Suppressor macrophage treated with lipopolysaccharide for 4 hours (primary cell): ENCODE measurements at places on chromosomes 11 and 22.

DNA sequence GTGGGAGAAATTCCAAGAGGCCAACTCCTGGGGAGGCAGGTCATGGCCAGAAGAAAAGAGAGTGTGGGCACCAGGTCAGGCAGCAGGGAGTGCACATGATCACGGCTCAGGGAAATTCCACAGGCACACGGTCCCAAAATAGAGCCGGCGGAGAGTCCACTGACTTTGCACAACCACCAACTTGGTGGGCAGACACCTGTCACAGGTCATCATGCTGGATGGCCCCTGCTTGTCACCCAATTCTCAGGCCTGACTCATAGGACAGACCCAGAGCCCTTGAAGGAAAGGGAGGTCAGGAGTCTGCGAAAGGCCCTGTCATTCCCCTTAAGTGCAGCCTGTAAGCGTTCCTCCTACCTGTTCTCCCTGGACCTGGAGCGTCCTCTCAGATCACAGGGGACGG, 15.8 kb downstream of the APOL2 start:
- no peak for DNase-seq

DNA sequence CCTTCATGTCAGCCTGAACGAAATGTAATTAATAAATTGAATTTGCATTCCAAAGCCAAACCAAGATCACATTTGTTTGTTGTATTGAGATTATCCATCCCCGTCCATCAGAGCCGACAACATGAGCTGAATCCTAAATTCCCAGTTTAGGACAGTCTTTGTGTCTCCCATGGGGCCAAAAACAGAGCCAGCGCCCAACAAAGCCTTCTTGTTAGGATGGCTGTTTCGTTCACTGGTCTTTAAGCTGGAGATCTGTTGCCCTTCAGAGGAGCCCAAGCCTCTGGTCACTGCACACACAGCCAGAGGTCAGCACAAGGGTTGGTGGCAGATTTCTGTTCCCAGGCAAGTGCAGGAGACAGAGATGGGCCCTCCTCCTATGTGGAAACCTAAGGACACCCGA, 25.8 kb downstream of the DSCAML1 start:
- no peak for DNase-seq

DNA sequence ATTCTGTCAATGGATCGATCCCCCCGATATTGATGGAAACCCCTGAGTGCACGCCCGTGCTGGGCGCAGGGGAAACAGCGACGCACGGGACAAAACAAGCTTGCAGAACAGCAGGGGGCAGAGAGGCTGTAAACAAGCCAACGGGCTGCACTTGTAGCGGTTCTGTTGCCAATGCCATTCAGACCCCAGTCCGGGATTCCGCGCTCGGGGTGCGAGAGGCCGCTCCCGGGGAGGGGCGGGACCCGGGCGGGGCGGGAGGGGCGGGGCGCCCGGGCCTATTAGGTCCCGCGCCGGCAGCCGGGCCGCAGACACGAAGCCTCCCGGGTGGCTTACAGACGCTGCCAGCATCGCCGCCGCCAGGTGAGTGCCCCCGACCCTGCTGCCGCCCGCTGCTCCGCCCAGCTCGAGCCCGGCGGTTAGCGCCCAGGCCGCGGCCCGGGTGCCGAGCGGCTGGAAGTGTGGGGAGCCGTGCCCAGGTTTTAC, at the start of gene BIK:
Gene BIK (plus strand): TSS at position 307 of the 483 bp plus-strand sequence. CDS start 13,273 bp downstream, outside the sequence.
- DNase-seq: peak; percentile 46

DNA sequence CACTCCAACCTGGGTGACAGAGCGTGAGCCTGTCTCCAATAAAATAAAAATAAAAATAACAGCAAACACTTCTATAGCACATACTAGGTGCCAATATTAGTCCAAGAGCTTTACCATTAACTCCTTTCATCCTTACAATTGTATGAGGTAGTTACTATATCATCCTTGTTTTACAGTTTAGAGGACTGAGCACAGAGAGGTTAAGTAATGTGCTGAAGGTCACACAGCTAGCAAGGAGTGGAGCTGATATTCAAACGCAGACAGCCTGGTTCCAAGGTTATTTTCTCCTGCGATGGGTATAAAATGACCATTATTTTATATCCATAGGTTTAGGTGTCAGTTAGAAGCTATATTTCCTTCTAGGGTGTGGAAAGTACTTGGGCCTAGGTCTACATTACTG, 80.7 kb upstream of the LMO1 start:
- DNase-seq: no peak

- DNase-seq: no peak
Measured at GRCh38 chr11:14746857-14747395, 103.3 kb downstream of the PDE3B start.

DNA sequence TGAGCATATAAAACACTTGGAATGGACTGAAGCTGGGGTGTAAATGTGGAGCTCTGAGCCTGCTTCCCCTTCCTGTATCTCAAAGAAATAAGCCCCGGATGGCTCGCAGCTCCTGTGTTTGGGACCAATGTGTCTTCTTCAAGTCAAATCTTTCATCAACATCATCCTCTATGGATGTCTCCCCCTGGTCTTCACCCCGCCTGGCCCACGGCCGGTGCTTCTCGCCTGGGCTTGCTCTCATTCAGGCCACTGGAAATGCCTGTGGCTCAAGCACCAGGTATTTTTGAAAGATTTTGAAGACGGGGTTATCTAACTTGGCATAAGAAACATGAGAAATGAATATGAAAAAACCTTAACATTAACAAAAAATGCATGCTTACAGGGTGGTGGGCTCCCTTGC, 769.8 kb downstream of the BRD1 start:
- DNase-seq: no peak
